Astrocyte (in vitro differentiated cells and primary cell): ENCODE measurements at places on chromosomes 5 and 9.

DNA sequence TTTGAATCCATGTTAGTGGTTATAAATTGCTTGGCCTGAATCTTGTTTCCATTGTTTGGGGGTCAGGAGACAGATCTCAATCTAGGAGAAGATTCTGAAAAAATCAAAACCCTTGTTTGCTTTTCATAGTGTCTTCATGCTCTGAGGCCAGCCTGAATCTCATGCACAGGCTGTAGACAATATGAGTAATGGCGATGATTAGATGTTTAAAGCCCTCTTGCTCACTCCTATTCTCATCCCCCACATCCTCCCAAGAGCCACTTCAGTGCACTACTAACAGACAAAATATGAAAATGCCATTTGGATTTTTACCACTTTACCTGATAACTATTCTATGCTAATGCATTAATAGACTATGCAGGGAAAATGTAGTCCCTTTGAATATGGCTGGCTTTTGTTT lies 129.4 kb downstream of the NUDT12 start:
- H3K27me3 ChIP-seq, result no peaks in the 10 kb centered on the region
- H3K36me3 ChIP-seq, result no peaks in the 10 kb centered on the region
- H3K4me1 ChIP-seq, result peaks cover 16% of the 10 kb centered on the region
- peak; percentile 55 for DNase-seq

- DNase-seq, result no peak
- H3K4me1 ChIP-seq, result peaks cover 20% of the 10 kb centered on the region
- no peak overlapping the region for H3K27ac ChIP-seq
- H3K4me3 ChIP-seq, result no peak overlapping the region
Observed at GRCh38 chr5:74393943-74394342, 246.6 kb downstream of the ENC1 start.

- H3K36me3 ChIP-seq, result no peaks in the 10 kb centered on the region
- H3K27ac ChIP-seq, result no peak overlapping the region
- H3K4me3 ChIP-seq, result no peak overlapping the region
Observed at GRCh38 chr5:156794687-156795086, 55.4 kb upstream of the PPP1R2B start.

GRCh38 chr5:151244206-151244605 lies 8.8 kb upstream of the GM2A start:
- H3K4me3 ChIP-seq, result no peak overlapping the region
- H3K27me3 ChIP-seq, result peaks cover 9% of the 10 kb centered on the region
- DNase-seq, result no peak
- no peaks in the 10 kb centered on the region for H3K36me3 ChIP-seq

DNA sequence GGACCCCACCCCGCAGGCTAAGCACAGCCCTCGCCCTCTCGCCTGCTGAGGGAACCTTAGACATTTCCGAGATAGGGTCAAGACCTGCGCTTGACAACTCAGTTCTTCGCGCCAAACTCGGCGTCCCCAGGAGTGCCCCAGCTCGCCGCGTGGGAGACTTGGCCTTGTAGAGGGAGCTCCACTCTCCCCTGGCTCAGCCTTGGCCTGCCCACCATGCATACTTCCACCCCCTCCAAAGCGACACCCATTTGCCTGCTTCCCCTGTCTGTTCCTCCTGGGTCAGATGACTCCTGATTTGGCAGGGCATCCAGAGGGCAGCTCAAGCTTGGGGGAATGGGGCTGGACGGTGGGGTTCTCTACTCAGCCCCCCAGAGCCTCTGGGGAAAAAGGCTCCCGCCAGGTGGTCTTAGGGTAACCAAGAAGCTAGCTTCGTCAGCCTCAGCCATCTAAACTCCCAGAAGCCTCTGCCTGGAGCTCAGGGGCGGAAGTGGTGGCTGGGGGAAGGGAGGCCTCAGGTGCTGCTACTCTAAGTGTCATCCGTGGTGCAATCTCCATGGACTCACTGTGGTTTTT lies 560 bp downstream of the DOCK2 start:
- no peak for DNase-seq
- no peak overlapping the region for H3K27ac ChIP-seq
- H3K4me1 ChIP-seq, result no peaks in the 10 kb centered on the region

DNA sequence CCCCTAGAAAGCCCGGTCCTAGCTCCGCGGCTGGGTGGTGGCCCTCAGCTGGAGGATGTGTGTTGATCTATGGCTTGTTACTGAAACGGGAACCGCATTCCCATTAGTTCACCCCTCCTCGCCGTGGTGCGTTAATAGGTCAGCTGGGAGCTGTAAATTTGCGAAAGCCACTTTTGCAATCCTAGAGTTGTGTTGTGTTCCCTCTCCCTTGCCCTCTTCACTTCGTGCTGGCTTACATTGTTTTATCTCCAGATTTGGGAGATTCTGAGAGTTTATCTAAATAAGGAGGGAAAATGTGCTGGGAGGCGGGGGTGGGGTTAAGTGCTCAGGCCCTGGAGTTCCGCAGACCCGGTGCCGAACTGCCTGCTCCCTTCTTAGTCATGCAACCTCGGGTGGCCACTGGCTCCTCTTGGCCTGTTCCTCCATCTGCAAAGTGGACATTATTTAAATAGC lies 62.8 kb downstream of the HMCN2 start:
- no peaks in the 10 kb centered on the region for H3K36me3 ChIP-seq
- peak; percentile 30 for DNase-seq
- no peak overlapping the region for H3K27ac ChIP-seq

DNA sequence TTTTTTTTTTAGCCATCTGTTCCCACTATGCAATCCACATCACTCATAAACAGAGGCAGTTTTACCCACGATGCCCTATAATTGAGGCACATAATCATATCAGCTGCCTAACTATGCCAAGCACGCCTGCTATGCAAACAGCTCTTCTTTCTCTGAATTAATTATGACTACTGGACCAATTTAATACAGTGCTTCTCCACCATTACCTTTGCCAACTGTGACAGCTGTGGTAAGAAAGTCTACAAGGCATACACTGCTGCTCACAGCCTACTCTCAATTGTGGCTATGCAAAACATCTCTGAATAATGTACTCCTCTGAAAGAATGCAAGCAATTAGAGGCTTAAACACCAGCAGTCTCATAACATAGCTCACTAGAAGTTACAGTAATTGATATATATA lies 97.1 kb downstream of the DTWD2 start:
- no peak overlapping the region for H3K4me3 ChIP-seq
- no peaks in the 10 kb centered on the region for H3K36me3 ChIP-seq
- DNase-seq, result peak; percentile 48
- H3K4me1 ChIP-seq, result no peaks in the 10 kb centered on the region
- no peak overlapping the region for H3K27ac ChIP-seq
- H3K27me3 ChIP-seq, result no peaks in the 10 kb centered on the region

GRCh38 chr9:127336506-127337352 lies 60.2 kb upstream of the SLC2A8 start:
- no peaks in the 10 kb centered on the region for H3K27me3 ChIP-seq
- H3K27ac ChIP-seq, result peak overlapping the region; percentile 67
- no peak overlapping the region for H3K4me3 ChIP-seq
- DNase-seq, result peak; percentile 92
- no peaks in the 10 kb centered on the region for H3K36me3 ChIP-seq

DNA sequence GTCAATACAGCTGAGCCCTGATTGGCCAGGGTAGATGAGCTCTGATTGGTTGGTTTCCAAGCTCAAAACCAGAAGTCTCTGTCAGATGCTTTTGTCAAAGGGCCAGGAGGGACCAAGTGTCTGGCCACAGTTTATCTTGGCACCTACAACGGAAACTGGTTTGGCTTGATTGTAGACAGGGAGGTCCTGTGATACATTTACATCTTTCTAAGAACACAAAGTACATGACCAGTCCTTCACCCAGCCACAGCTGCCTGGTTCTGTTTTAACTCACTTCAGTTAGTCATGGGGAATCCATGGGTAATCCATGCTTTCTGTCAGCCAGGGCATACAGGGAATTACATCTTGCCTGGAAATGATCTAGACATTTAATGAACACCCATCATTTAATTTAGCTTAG lies 171.2 kb downstream of the SLC12A2 start:
- no peaks in the 10 kb centered on the region for H3K36me3 ChIP-seq
- peak; percentile 14 for DNase-seq
- H3K4me1 ChIP-seq, result no peaks in the 10 kb centered on the region
- no peaks in the 10 kb centered on the region for H3K27me3 ChIP-seq

DNA sequence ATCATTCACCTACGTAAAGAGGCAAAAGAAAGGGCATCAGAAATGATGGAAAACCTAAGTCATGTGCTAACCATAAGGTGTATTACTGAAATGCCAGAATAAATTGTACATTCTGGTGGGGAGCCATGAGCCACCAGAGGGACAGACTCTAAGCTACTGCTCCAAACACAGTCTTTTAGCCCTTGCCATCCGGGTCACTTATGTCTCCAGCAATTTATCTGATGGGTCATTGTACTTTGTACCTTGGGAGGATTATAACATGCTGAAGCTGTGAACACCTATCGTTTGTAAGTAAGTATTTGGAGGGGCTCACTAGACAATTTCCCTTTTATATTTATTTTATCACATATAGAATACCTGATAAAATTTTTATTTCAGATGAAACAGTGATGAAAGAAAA lies 495.1 kb downstream of the KIF4B start:
- no peaks in the 10 kb centered on the region for H3K36me3 ChIP-seq
- no peaks in the 10 kb centered on the region for H3K27me3 ChIP-seq
- no peaks in the 10 kb centered on the region for H3K4me1 ChIP-seq

- no peak overlapping the region for H3K27ac ChIP-seq
- H3K4me1 ChIP-seq, result peaks cover 14% of the 10 kb centered on the region
- H3K4me3 ChIP-seq, result peak overlapping the region; percentile 61
- DNase-seq, result no peak
- H3K36me3 ChIP-seq, result no peaks in the 10 kb centered on the region
- no peaks in the 10 kb centered on the region for H3K27me3 ChIP-seq
Observed at GRCh38 chr5:81749561-81750307, 1.2 kb downstream of the SSBP2 start.

DNA sequence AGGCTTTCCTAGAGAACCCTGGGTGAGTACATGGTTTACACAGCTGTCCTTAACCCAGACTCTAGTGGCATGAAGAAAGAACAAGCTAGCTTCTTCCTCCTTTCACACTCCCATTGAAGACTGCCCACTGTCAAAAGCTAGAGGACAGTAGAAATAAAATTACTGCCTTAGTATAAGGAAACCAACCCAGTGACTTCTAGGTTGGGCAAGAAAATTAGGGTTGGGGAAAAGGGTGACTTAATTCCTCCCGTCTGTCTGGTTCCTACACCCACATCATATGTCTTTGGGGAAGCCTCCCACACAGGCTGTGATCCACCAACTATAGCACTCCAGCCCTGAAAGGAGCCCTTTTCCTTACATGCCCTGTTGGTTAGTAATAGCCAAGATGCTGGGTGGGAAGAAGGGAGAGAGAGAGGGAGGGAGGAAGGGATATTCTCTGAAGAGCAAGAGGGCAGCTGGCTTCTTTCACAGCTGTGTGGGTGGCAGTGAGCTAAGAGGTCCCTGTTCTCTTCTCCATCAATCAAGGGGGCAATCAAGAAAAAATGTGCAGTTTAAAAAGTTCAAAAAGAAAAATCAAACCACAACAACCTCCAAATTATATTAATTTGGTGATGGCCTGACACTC lies 21.7 kb downstream of the HBEGF start:
- no peak overlapping the region for H3K4me3 ChIP-seq
- no peaks in the 10 kb centered on the region for H3K27me3 ChIP-seq
- peak overlapping the region; percentile 97 for H3K27ac ChIP-seq

GRCh38 chr9:76433406-76433805 lies 25.6 kb upstream of the GCNT1 start:
- no peaks in the 10 kb centered on the region for H3K27me3 ChIP-seq
- no peak overlapping the region for H3K4me3 ChIP-seq
- peak overlapping the region; percentile 44 for H3K27ac ChIP-seq
- peaks cover 14% of the 10 kb centered on the region for H3K4me1 ChIP-seq

- no peak overlapping the region for H3K4me3 ChIP-seq
- no peak overlapping the region for H3K27ac ChIP-seq
- no peak for DNase-seq
- H3K27me3 ChIP-seq, result no peaks in the 10 kb centered on the region
Observed at GRCh38 chr9:76067696-76068095, 177.2 kb downstream of the PCSK5 start.

DNA sequence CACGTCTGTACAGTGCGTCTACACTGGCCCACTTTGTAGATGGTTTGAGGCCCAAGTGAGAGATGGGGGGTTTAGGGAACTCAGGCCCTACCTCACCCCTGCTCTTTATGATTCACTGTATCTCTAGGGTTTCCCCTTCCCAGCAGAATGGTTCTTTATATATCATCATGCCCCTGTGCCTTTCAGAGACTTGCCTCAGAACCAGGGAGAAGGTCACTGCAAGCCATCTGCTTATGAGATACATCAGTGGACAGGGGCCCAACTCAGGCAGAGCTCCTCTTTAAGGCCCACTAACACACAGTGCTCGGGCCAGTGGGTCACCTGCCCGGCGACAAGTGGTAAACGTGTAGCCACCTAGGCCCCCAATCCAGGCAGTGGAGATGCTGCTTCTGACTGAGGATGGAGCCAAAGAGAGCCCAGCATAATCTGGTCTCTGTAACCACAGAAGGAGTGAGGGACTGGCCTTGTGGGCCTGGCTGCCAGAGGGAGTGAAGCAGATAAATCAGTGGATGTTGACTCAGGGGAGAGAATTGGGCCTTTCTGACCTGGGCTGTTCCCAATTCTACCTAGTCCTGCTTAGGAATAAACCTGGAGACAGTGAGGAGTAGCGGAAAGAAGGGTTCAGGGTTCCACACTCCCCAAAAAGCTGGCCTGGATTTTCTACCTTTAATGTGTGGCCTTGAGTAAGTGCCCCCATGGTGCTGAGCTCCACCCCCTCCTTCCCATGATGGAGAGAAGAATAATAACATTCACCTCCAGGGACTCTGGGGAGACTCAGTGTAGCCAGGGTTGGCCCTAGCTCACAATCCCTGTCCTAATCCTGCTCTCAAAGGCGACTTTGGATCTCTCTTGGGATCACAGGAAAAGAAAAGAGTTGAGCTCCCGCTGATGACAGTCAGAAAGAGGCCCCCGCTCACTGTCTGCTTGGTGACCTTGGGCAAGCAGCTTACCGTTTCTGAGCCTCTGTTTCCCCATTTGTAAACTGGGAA lies 2.8 kb upstream of the DUSP1 start:
- H3K4me3 ChIP-seq, result no peak overlapping the region
- H3K4me1 ChIP-seq, result peaks cover 46% of the 10 kb centered on the region
- peaks cover 11% of the 10 kb centered on the region for H3K36me3 ChIP-seq
- H3K27me3 ChIP-seq, result no peaks in the 10 kb centered on the region
- DNase-seq, result peak; percentile 65

GRCh38 chr5:82519558-82519957 lies 241.4 kb upstream of the RPS23 start:
- H3K4me1 ChIP-seq, result no peaks in the 10 kb centered on the region
- no peaks in the 10 kb centered on the region for H3K36me3 ChIP-seq
- no peaks in the 10 kb centered on the region for H3K27me3 ChIP-seq
- H3K4me3 ChIP-seq, result no peak overlapping the region
